CD4-positive, alpha-beta T cell treated with Interleukin-17A for 1 hour (primary cell): ENCODE measurements at places on chromosomes 16 and 17.
A peak's percentile ranks its signal among the peaks of the same experiment; 100 is the strongest.

- DNase-seq, result no peak
Measured at GRCh38 chr16:86598607-86599565, 20.5 kb downstream of the FOXL1 start.

DNA sequence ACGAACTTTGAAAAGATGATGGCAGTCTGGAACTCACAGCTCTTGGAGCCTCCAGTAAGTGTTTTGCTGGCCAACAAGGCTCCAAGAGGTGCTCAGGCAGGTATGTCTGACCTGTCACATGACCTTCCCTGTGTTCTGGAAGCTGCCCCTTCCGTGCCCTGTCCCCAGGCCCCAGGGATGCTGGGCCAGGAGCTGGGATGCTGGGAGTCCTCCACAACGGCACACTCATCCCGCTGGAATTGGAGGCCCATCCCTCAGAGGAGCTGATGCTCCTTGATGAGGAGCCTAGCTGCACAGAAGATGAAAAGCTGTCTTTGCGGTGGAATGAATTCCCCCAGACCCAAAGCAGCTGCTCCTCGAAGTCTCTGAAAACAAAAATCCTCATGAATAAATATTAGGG, 47.8 kb downstream of the HOXB1 start:
- DNase-seq, result no peak

DNA sequence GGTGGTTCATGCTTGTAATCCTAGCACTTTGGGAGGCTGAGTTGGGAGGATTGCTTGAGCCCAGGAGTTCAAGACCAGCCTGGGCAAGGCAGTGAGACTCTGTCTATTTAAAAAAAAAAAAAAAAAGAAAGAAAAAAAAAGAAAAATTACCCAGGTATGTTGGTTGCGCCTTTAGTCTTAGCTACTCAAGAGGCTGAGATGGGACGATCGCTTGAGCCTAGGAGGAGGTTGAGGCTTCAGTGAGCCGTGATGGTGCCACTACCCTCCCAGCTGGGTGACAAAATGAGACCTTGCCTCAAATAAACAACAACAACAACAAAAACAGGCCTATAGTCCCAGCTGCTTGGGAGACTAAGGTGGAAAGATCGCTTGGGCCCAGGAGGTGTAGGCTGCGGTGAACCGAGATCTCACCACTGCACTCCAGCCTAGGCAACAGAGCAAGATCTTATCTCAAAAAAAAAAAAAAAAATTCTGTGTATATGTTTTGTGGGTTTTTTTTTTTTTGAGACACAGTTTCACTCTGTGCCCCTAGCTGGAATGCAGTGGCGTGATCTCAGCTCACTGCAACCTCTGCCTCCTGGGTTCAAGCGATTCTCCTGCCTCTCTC, 12.5 kb upstream of the ANKRD40CL start:
- peak; percentile 74 for DNase-seq

GRCh38 chr16:8828541-8829165, 31.0 kb downstream of the PMM2 start:
- DNase-seq, result no peak

DNA sequence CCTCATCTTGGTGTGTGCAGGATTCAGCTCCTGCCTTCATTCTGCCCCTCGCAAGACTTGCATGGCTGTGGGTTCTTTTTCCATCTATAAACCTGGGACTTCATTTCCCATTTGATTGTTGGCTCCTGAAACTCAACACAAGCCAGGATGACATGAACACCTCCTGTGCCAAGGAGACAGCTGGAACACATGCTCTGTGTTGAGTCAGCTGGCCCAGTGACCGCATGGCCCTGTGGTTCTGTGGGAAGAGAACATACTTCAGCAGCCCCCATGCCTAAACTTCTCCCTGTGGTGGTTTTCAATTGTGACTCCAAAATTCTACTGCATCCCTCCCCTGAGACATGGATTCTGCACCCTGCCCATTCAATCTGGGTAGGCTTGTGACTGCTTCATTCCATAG, 57.9 kb upstream of the FOXF1 start:
- no peak for DNase-seq

- no peak for DNase-seq
Measured at GRCh38 chr17:1789936-1790335, 28.1 kb downstream of the SERPINF1 start.

DNA sequence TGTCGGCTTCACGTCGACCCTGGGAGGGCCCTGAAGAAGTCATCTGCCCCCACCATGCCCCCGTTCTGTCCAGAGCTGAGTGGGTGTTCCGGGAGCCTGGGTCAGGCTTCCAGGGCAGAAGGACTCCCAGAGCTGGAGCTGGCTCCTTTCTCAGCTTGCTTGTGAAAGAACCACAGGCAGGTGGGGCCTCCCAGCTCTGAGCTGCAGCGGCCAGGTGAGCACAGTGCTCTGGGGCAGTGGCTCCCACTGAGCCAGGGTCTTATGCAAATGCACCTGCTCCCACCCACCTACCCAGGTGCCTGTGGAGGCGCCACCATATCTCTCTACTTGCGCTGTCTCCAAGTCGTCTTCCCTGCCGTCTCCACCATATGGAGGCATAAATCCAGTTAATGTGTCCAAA, 140.0 kb upstream of the RPL38 start:
- no peak for DNase-seq

GRCh38 chr17:12537436-12537835, 128.3 kb upstream of the MYOCD start:
- DNase-seq, result no peak

DNA sequence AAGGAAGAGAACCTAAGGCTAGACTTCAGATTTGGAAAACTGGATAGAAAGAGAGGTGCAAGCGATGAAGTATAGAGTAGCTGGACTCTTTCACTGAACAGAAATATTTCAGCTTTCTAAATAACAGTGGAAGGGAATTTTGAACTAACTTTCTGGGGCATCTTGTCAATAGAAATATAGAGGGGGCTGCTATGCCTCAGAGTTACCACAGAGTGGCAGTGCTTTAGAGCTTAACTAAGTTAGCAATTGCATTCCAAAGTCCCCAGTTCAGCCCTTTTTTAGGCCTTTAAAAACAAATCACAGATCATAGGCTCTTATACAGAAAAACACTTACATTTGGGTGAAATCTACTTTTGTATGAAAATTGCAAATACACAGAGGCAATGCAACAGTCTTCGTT, 154.2 kb upstream of the CDH8 start:
- DNase-seq, result no peak

GRCh38 chr16:2515180-2515851, 1.6 kb downstream of the ATP6V0C start:
- DNase-seq, result no peak

GRCh38 chr17:51079049-51079448, 41.6 kb downstream of the SPAG9 start:
- DNase-seq, result no peak

GRCh38 chr16:49632086-49632794, 223.7 kb downstream of the ZNF423 start:
- no peak for DNase-seq

- DNase-seq, result no peak
Measured at GRCh38 chr16:84082835-84083569, 33.7 kb downstream of the MBTPS1 start.

DNA sequence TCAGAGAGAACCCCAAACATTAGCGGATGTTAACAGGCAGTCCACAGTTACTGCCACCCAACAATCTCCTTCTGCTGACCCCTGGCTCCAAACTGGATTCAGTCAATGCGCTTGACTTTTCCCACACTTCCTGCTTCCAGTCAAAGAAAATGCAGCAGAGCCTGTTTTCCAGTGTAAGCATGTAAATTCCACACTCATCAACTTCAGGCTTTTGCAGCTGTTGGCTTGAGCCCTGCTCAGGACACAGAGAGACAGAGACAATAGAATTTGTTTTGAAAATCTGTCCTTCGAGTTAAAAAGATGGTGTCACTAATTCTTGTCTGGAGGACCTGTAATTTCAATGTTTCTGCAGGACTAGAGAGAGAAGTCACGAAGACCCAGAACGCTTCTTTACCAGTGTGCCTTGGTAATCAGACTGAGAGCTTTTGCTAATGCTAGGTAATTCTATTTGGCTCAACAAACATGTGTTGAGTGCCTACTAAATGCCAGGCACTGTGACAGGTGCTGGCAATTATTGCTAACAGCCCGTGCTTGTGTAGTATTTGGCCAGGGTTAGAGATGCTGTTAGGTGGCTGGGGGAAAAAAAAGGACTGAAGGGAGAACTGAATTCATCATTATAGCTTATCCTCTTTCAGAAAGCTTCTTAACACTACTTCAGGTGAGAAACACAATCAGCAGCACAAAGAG, 32.5 kb downstream of the HOXB1 start:
- DNase-seq, result no peak

DNA sequence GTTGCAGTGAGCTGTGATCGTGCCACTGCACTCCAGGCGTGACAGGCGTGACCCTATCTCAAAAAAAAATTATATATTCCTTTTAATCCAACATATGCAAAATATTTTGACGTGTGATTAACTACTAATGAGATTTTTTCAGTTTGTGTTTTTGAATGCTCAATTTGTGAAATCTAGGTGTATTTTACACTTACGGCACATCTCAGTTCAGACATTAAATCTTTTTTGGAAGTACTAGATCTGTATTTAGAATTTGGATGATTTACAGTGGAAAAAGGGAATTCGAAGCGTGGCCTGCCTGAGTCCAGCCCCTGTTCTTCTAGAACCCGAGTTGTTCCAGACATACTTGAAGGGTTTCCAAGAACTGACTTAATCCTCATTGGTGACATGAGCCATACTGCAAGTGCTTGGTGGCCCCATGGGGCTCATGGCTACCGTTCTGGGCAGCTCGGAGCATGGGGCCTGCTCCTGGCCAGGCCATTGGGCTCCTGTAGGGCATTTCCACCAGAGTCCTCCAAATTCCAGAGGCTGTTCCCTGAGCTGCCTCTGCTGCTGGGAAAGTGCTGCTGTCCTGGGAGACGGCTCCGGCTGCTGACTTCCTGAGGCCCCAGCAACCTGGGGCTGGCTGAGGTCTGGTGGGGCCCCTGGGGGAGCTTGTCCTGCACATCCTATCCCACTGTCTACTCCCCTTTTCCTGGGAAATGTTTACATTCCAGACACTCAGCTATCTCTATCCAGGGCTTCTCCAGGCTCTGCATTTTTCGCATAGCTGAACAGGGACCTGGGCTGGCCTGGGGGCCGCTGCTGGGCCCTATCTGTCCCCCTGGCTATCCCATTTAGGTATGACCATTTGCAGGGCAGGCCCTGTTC, 27.2 kb downstream of the LLGL2 start:
- no peak for DNase-seq

- DNase-seq, result no peak
Measured at GRCh38 chr17:45341533-45342158, 24.8 kb upstream of the MAP3K14 start.

- DNase-seq, result no peak
Measured at GRCh38 chr16:20743591-20743990, 2.0 kb upstream of the THUMPD1 start.

GRCh38 chr17:15782866-15783265, 50.8 kb downstream of the TBC1D26 start:
- no peak for DNase-seq

DNA sequence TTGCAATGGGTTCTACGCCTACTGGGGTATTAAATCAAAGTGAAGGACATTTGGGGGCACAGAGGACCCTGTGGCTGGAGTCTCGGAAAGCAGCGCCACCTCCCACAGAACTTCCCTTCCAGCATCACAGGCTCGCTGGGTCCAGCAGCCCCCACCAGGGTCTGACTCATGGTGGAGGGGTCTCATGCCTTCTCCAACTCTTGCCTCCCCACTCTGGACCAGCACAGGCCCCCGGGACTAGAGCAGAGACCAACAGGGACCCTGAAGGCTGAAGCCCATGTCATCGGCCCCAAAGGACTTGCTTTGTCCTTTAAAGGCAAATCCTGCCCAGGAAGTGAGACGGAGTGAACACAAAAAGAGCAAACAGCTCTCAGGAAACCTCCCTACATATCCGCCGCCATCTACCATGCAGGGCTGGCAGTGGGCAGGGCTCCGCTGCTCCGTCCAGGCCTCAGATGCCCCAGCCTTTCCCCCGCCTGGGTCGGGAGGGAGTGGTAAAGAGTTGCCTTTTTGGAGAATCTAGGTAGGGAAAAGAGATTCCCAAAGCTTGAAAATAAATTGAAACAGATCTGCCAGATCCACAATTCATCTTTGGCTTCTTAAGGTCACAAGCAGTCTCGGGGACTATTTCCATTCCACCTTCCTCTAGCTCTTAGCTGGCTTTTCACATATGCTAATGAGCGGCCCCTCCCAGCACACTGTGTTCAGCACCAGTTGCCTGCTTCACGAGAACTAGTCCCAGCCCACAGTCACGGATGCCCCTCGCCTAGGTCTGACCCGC, 2.1 kb upstream of the GPRC5C start:
- no peak for DNase-seq

DNA sequence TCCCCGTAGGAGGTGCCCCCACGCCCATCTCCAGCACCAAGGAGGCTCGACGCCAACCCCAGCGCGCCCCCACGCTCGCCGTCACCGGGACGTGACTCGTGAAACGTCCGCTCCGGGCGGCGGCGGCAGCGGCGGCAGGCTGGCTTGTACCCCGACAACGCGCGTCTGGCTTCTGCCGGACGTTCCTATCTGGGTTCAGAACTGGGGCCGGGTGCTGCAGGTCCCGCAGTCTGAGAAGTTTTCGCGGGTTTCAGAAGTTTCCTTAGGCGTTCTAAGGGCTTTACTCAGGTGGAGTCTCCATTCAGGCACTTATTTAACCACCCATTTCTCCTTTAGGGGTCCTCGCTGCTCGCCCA, 672 bp upstream of the ALKBH5 start:
- no peak for DNase-seq

GRCh38 chr17:51144266-51145022, 8.9 kb upstream of the NME1 start:
- DNase-seq, result no peak

- DNase-seq, result no peak
Measured at GRCh38 chr17:66755101-66755943, 79.6 kb upstream of the CACNG5 start.

DNA sequence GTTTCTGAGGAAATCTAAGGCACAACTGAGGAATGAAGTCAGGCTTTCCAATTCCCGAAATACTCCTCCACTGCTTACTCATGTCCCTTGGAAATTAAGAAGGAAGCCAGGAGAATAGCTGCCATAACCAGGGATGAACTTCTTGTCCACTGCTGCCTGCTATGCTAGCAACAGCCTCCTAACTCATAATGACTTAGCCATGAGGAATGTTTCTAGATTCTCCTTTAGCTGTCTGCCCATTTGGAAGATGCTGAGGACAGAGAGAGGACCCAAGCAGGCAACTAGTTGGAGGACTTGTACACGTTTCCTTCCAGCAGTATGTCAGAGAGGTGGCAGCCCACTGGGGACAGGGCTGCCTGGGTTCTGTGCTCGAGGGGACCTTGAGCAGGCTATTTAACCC, 939 bp upstream of the CCL2 start:
- DNase-seq, result no peak
